ENCODE measurements at places on chromosomes 1 and 21.
A peak's percentile ranks its signal among the peaks of the same experiment; 100 is the strongest.

DNA sequence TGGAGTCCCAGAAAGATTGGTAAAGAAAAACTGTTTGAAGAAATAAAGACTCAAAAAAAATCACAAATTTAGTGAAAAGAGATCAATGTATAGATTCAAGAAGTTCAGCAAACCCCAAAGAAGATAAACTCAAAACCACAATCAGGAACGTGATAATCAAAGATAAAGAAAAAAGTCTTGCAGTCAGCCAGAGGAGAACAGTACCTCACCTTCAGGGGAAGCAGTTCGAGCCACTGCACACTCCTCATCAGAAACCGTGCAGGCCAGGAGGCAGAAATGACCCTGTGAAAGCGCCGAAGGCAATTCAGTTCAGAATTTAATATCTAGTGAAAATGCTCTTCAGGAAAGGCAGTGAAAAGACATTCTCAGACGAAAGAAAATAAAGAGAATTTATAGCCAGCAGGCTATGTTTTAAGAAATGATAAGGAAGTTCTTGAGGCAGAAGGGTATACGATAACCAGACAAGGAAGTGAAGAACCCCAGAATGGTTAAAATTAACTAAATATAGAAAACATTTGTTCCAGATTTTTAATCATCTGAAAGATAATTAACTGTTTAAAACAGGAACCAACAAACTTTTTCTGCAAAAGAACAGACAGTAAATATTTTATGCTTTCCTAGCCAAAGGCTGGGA, 13.5 kb upstream of the SUMO3 start:
- no peak for DNase-seq

DNA sequence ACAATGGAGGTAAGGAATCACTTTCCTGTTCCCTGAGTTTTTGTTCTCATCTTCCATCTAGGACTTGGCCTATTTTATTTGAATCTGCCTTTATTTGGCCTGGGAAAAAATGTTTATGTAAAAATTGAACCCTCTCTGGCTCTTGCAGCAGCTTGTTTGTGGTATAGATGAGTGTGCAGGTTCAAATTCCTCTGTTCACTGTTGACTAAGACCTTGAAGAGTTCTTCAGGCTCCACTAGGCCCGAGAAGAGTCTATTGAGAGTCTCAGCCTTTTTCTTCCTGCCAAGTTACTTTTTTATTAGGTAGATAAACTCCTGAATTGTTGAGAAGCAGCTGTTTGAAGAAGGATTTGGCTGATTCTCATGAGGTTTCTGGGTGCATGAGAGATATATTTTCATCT, 248.8 kb upstream of the ADGRL2 start:
- no peak for DNase-seq

GRCh38 chr1:208239473-208240381, 4.5 kb downstream of the PLXNA2 start:
- no peak for DNase-seq

- peak; percentile 65 for DNase-seq
Measured at GRCh38 chr1:165397944-165398343, 41.4 kb upstream of the LMX1A start.

DNA sequence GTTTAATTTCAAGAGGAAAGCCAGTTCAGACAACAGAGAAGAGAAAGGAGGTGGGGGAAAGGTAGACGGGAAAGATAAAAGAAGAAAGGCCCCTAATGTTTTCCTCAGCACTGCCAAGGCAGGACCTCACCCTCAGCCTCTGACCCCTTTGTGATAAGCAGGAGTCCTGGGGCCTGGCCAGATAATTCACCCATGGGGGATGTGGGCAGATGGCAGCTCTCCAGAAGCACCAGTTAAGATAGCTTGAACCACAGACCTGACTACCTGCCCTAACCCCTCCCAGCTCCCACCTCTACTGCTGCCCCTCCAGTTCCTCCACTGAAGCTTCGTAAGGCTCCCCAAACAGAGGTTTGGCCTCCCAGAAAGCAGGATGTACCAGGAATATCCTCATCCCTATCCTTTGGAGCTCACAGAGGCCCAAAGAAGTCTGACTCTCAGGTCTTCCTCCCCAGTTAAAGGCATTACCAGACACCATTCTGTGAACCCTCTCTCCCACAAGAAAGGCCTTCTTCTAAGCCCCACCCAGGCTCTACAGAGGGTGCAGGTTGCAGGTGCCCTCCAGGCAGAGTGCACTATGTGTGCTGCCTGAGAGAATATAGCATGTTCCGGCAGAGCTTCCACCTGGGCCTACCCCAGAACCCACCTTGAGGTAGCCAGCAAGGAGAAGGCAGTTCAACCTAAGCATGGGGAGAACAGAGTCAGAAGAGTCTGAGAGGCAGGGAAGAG, 9.2 kb upstream of the SNAPIN start:
- DNase-seq = no peak

DNA sequence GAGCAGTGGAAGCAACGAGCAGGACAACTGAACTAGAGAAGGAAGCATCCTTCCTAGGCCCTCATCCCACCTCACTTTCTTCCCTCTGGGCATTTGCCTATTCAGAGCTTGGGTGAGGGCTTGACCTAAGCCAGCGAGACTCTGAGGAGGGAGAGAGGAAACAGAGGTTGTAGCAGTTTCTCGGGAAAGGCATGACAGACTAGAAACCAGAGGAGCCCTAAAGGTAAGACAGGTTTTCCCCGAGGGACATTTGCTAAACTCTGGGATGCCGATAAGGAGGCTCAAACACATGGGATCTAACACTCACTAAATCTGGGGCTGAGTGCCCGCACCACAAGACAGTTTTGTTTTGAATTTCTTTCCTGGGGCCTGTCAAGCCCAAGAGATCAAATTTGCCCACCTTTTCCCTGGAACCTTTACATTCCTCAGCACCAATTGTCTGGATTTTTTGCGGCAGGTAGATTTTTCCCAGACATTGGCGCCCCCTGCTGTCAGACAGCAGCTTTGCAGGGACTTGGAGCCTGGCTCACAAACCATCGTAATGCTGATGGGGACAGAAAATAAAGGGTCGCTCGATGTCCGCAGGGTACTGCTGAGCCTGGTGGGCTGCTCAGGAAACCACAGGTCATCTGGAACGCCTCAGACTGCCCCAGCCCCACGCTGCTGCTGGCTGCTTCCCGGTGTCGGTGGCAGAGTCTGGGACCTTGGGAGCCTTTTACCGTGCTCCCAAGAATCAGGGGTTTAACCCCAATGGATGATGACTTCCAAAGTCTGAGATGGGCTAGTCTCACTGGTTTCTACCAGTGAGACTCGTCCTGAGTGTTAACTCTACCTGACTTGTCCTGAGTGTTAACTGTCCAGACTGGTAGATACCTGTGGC, 23.4 kb upstream of the TSPAN2 start:
- no peak for DNase-seq

GRCh38 chr1:236342403-236343245, 51.5 kb upstream of the EDARADD start:
- no peak for DNase-seq

- DNase-seq = no peak
Measured at GRCh38 chr1:35049116-35049515, 17.4 kb upstream of the ZMYM6 start.

DNA sequence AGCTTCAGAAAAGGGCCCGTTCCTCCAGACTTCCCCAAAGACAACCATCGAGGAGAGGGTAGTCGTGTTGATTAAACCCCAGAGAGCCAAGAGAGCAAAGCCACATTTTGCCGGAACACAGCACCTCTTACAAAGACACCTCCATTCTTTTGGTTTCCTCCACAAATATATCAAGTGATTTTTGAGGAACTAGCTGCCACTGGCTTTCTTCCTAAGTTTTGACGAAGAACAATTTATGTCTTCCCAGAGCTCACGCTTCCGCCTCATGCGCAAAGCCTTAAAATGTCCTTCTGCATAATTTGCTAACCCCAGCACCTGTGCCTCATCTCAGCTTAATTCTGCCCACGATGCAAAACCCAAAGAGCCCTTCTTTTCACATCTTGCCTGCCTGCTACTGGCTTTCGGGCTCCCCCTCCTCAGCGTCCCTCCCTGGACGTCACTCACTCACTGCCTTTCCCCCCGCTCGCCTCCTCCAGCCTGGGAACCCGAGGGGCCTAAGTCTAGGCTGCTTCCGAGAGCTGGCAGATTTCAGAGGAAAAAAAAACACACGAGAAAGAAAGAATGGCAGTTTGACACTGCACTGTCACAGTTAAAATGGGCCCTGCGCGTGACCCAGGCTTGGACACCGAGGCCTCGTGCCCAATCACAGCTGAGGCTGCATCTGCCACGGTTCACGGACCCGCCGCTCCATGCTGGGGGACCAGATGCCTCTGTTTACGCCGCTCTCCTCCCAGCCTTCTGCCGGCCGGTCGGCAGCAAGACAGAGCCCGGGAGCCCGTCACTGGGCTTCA, 77.6 kb upstream of the IFNAR2 start:
- DNase-seq = no peak

DNA sequence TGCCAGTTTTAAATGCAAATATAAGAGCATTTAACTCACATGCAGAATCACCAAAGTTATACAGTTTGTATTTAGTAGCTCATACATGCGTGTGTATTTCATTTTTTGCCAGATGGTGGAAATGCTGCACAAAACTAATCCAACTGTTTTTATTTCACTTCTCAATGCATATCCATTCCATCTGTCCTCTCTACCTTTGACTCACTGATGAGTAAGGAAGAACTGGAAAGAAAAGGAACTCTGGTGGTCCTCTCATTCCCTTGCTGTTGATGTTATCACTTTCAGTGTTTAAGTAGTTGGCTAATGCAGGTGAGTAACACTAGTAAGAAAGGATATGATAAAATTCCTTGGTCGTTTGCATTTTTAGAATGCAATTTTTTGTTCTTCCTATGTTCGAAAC, 5.7 kb upstream of the SLC1A7 start:
- DNase-seq = no peak

DNA sequence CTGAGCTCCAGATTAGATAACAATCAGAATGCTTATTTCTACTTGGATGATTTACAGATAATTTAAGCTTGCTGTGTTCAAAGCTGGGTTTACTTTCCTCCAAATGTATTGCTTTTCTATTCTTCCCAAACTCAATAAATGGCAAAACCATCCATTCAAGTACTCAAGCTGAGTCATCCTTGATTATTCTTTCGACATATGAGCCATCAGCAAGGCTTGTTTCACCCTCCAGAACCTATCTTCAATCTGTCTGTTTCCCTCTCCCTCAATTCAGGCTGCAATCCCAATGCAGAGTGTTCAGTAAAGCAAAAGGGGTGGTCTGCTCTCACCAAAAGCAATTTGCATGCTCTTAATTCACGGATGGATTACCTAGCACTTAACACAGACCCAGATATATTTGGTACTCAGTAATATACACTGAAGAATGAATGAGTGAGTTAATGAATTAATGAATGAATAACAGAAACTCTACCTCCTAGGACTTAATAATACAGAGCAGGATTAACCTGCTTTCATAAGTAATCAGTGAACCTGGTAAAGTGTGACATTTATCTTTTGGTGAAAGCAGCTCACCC, 41.9 kb downstream of the DDR2 start:
- no peak for DNase-seq

DNA sequence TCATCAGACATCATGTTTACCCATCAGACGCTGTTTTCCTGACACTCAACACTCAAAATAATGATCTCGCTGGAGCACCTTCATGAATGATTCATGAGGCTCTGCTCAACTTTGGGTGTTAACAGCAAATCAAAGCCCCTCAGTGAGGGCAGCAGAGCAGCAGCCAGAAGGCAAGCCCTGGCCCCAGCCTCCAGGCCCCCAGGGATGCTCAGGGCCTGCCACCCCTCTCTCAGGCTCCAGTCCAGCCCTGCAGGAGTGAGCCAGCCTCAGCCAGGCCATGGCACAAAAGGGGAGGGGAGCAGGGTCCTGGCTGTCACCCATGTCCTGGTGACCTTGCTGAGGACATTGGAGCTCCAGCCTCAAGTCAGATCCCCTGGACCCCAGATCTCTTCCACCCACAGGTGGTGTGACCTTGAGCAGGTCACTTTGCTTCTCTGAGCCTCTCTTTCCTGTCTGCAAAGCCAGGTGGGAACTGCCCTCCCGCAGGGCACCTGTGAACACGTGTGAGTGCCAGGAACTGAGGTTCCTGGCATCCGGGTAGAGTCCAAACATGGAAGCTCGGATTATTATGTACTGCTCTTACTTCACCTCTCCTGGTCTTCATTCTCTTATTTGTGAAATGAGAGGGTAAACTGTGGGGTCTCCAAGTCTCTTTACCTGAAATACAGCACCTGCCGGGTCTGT, 161.6 kb upstream of the VAMP3 start:
- DNase-seq = no peak

GRCh38 chr1:11462224-11462923, 16.6 kb upstream of the DISP3 start:
- no peak for DNase-seq

- DNase-seq = no peak
Measured at GRCh38 chr1:208335371-208336136, 91.4 kb upstream of the PLXNA2 start.

GRCh38 chr1:91450260-91450659, 45.6 kb upstream of the HFM1 start:
- no peak for DNase-seq

GRCh38 chr1:237867380-237867888, 23.3 kb downstream of the ZP4 start:
- DNase-seq = no peak

DNA sequence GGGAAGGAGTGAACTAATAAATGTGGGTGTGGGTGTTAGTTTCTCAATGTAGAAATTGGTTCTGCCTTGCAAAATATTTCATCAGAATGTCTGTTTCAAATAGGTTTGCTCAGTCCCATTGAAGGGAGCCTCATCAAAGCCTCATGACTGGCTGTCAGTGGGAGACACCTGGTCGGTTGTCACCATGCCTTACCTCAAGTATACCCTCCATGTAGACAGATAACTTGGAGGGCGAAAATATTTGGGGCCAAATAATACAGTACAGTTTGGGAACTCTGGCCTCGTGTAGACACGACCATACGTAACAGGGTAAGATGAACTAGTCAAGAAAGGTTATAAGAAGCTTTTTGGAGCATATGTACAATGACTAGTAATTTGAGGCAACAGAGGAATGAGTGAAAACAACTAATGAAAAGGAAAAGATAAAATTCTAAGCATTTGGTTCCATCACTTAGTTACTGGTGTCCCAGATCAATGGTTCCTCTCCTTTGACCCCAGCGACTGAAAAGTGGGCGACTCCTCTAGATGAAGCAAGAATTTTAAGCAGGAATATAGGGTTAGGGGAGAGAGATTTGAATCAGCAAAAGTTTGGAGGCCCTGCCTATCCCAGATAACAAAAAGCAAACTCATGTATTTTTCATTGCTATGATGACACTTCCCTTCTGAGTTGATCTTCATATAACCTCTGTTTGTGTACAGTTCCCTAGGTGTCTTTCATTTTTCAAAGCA, 163.9 kb downstream of the LRRC40 start:
- no peak for DNase-seq

DNA sequence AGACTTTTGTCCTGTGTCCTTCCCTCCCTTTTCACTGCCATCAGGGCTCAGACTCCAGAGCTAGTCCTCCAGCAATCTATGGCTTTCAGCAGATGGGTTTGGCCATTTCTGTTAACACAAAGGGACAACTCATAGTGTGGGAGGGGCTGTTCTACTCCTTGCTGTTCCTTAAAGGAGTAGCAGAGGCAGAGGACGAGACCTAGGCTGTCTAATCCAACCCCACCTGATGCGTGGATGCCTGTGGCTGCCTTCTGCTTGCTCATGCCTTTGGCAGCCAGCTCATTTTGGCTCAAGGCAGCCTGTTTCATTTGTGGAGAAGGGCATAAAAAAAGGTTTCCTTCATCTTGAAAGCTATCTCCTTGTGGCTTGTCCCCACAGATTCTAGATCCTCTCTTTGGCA, 27.0 kb downstream of the MFSD2A start:
- DNase-seq = peak; percentile 87
